Hepatic stellate cell (primary cell): ENCODE measurements at places on chromosomes 7 and 10.

DNA sequence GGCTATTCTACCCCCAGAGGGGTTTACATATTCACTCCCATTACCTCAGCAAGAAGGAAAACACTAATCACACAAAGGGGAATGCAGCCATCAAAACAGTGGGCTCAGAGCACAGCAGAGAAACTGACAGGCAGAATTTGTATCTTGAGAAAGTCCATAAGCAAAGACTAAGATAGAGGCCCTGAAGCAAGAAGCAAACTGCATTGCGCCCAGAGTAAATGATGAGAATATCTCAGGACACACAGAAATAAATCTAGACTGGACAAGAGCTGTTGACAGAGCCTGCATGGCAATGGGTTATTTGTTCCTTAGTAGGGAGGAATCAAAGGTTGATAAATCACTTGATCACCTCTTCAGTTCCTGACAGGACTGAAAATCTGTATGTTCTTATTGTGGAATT lies 440.7 kb upstream of the CELF2 start:
- DNase-seq = no peak

DNA sequence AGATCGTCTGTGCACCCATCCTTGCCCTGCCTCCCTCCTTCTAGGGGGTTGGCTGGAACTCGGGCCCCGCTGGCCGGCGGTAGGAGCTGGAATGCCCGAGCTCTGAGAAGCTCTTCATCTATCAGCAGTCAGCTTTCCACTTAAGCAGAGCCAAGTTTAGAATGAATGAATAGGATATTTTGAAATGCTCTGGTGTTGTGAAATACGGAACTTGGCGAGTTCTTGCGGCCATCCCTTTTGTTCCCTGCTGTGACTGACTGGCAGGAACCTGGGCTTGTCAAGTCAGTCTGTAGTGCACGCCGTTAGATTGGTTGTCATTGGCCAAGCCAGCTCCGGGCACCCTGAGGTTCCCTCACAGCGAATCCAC lies 33.3 kb downstream of the FOXK1 start:
- DNase-seq = no peak

GRCh38 chr7:139908792-139909191 lies 79.7 kb downstream of the TBXAS1 start:
- no peak for DNase-seq

- no peak for DNase-seq
Observed at GRCh38 chr7:116167177-116167576, 43.2 kb upstream of the TES start.

DNA sequence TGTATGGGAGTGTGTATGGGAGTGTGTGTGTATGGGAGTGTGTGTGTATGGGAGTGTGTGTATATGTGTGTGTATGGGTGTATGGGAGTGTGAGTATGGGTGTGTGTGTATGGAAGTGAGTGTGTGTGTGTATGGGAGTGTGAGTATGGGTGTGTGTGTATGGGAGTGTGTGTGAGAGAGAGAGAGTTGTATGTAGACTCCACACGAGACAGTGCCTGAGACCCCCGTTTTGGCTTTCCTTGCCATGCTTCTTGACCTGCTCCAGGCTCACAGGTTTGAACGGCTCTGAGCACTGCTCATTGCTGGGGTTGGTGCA lies 49.7 kb downstream of the COL17A1 start:
- no peak for DNase-seq

GRCh38 chr7:134422638-134423037 lies 36.3 kb downstream of the AKR1B1 start:
- DNase-seq = no peak

GRCh38 chr7:137082391-137082790 lies 213.9 kb downstream of the CHRM2 start:
- no peak for DNase-seq

- DNase-seq = no peak
Observed at GRCh38 chr7:69635555-69636185, 37.4 kb downstream of the AUTS2 start.
